Stimulated activated CD8-positive, alpha-beta memory T cell treated with anti-CD3 and anti-CD28 coated beads, Interleukin-7, amount 100 ng/mL, for 1 hour (primary cell): ENCODE measurements at places on chromosomes 3 and 15.

GRCh38 chr3:119292666-119293065 lies 1.5 kb upstream of the ARHGAP31 start:
- DNase-seq = no peak

- no peak for DNase-seq
Observed at GRCh38 chr3:141431411-141432378, 55.1 kb upstream of the RASA2 start.

DNA sequence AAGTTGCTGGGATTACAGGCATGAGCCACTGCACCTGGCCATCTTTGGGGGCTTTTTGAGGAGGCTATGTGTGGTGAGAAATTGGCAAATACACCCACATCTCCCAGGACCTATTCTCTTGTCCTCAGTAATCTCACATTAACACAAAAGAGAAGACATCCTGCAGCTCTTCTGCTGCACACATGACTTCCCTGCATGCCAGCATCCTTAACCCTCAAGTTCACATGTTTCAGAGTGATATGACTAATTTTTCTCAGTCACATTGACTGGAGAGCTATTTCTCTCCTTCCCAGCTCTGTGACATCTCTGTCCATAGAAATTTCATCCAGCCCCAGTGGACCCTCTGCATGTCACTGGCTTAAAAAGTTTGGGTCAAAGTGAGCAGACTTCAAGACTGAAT lies 1.9 kb upstream of the SKIC8 start:
- no peak for DNase-seq

GRCh38 chr3:186757686-186758220 lies 25.6 kb upstream of the EIF4A2 start:
- no peak for DNase-seq

DNA sequence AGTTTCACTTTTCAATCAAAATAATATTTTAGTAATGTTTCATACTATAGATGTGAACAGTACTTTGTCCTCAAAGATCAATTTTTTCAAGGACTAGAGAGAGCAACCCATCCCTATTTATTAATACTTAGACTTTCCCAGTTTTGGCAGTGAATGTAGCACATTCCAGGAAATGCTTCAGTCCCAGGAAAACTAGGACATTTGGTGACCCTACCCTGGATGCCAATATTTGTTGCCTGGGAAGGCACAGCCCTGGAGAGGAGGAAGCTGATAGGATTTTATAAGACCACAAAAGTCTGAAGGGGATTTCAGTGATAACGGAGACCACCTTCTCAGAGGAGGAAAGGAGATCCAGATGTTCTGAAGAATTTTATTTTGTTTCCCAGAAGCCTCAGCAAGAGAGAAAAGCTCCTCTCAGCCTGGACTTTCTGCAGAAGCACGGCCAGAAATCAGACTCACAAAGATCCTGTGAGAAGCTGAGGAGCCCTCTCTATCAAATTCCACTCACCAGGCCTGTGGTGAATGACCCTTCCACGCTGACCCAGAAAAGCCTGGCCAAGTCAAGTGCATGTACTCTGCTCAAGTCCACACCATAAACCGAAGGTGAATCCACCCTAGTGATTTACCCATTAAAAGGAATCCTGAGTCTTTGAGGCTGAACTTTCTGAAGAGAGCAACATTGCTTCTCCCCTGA lies 87.7 kb upstream of the ABHD17C start:
- DNase-seq = no peak

DNA sequence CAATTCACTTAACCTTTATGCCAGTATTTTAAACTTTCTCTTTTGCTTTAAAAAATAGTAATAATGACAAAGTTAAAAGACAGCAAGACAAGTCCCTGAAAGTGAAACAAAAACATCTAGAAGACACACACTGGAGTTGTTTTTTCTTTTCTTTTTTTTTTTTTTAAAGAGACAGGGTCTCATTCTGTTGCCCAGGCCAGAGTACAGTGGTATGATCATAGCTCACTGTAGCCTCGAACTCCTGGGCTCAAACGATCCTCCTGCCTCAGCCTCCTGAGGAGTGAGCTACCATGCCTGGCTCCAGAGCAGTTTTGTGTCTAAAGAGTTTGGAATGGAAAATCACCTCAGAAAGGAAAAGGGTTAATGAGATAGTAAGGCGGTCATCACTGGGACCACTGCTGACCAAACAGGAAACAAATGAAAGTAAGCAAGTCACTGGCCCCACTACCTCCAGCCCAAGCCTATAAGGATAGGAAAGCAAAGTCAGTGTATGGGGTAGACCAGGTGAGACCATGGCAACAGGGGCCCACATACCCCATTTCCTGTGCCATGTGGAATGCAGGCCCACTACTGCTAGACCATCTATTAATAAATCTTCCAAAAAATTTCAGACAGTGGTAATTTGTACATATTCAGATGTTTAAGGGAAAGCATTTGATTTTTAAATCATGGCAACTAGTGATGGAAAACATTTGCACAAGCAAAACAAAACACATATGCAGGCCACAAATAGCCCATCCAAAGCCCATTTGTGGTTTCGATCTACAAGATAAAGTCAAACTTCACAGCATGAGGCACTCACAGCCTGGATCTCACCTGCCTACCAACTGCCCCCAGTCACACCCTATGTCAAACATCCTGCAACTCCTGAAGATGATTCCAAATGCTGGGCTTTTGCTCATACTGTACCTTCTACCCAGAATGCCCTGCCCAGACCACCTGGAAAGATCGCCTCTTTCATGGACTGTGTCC lies 62.6 kb downstream of the OSBPL10 start:
- DNase-seq = no peak

DNA sequence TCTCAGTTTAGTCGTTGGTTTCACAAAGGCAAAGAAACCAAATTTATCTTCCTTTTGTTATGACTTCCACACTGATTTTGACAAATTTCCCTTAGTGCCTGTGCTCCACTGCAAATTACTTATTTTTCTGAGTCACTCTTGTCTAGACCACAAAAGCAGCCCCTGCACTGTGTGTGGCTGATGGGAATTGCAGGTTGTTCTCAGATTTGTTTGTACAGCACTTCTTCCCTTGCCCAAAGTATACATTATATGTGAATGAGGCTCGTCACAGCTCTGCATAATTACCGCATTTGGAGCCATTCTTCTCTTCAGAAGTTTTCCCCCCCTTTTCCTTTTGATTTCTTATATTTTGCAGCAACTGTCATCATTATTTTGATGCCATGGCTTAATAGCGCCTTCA lies 354.2 kb upstream of the IL12A start:
- no peak for DNase-seq

DNA sequence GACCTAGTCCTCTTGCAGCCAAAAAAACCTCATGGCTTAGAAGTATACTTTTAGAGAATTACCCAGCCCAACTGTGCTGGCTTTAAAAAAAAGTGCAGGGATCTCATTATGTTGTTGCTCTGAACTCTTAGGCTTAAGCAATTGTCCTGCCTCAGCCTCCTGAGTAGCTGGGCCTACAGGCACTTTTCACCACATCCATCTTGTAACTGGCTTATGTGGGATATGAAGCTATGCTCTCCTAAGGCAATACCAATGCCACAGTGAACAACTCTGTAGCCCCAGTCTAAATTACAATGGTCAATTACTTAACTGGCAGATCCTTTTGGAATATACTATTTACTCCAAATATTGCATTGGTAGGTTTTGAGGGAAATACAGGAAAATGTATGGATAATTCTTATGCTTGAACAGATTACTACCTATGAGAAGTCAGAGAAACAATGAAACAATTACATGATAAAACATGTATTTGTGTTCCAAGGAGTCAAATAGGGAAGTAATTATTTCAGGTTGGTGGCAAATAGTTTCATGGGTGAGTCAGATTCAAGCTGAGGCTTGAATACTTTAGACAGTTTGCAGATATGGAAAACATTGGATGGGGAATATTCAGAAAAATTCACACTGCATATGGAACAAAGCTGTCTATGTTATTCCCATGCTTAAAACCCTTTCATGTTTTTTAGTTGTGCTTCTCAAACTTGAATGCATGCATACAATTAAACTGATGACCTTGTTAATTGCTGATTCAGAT lies 34.6 kb upstream of the GPR149 start:
- no peak for DNase-seq

GRCh38 chr3:143298886-143299535 lies 179.4 kb downstream of the CHST2 start:
- no peak for DNase-seq

DNA sequence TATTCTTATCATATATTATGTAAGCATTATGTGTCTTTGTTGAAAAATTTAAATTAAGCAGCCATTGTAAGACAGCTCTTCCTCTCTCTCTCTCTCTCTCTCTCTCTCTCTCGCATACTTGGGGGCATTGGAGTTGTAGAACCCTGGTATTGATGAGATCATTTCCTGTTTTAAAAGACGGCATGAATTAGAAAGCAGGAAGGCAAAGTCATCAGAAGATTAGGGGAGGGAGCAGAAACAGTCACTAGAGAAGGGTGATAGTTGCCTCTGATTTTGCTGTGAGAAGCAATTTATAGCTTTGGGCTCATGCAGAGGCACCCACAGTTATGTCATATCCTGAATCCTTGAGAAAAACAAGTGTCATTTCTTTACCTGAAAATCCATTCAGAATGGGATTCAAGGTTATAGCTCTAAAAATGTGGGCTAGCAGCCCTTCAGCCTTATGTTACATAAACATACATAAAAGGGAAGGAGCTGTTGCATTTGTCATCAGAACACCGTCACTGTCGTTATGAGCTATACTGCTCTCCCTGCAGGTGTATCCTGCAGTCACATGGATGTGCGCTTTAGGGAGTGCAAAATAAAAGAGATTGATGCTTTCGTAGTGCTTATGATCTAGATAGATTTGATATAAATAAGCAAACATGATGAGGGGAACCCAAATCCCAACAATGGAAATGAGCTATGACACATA lies 213.8 kb downstream of the NR1D2 start:
- no peak for DNase-seq

DNA sequence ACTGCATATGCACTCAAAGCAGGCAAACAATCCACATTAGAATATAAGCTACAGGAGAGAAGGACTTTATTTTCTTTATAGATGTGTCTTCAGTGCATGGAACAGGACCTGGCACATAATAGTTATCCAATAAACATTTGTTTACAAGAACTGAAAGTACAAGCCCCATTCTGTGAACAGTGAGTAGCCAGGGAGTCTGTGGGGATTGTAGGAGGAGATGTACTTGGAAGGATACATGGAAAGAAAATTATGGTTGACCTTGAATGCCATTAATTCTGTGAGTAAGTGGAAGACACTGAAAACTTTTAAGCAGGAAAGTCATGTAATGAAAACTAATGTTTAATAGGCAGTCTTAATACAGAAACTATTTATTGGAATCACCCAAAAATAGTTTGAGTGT lies 28.3 kb downstream of the MASP1 start:
- DNase-seq = no peak
